ENCODE measurements at places on chromosomes 5 and 9.

DNA sequence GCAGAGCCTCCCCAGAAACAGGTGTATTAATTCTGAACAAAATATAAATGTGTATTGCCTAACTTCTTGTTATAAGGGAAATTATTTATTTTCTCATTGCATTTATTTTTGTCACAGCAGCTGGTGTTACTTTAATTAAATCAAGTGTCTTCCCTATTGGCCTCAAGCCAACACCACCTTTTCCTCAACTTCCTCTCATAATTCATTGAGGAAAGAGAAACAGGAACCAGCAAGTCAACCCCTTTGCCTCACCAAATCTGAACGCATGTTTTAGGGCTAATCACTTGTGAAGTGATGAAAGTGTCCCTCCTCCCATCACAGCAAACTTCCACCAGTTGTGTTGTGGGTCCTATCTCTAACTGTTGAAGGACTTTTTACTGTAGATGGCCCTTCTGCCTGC, 73.1 kb downstream of the DIRAS2 start:
- no peak for DNase-seq

DNA sequence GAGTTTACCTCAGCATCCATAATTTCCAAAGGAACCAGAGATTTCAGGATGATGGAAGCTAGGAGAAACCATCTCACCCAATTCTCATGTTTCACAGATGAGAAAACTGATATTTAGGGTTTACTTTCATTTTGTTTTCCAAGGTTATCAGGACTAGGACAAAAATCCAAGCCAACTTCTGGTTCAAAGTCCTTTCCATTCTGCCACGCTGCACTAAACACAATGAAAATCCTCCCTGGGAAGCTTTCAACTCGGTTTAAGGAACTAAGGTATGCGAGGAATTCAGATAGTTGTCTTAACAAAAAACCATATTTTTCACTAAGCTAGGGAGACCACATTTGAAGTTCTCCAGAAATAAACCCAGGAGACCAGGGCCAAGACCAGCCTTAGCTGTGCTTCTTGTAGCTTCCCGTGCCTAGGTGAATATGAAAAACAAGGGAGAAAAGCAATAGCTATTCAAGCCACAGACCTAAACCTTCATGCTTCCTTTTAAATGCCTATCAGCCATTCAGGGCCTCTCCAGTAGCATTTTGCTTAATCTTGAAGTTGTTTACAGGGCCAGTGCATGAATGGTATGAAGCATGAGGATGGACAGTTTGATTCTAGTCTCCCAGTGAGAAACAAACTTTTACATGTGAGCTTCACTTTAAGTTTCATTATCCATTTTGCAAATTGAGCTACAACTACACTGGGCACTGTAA, 167.9 kb downstream of the DENND1A start:
- no peak for DNase-seq

- no peak for DNase-seq
These were observed 7.8 kb downstream of the MRPS2 start for GRCh38 chr9:135508211-135508820.

GRCh38 chr9:125447202-125447802, 185.7 kb downstream of the GAPVD1 start:
- no peak for DNase-seq

GRCh38 chr9:85451680-85452079, 290.1 kb downstream of the AGTPBP1 start:
- no peak for DNase-seq

DNA sequence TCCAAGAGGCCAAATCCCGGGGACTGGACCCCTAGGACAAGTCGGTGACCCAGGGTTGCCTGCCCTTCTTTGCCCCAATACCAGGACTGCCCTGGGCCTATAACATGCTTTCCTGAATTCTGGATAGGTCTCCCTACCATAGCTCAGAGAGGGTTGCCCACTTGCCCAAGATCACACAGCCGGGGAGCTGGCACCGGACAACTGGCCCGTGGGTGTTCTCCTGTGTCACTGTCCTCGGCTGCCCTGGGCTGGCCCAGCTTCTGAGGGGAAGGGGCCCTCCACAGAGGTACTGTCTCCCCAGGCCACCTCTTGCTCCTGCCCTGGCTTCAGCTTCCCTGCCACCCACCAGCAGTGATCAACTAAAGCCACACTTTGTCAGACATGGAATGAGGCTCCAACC, 28.8 kb upstream of the TTLL11 start:
- no peak for DNase-seq

DNA sequence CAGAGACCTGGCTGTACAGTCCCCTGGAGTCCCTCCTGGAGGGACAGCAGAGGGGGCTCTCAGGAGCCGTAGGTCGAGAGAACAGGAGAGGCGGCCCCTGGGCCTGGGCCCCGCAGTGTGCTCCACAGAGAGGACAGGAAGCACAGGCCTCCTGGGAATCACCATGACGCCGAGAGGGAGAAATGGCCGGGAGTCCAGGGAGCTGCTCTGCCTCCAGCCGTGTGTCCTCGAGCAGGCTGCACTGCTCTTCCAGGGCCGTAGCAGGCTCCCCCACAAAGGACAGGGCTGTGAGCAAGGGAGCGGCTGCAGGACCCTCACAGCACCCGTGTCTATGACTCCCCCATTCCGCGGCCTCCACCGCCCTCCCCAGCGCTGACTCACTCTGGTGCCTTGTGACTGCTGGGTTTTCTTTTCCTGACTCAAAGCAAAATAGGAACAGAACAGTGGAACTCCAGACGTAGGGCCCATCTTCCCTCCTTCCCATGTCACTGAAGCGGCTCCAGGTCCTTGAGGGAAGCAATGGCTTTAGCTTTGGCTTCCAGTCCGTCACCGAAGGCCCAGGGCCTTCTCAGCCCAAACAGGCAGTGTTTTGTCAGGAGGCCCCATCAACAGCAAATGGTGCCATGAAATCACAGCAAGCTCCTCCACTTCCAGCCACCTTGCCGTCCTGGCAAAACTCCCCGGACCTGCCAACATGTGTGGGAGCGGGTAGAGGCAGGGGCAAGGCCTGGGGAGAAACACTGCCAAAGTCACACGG, 114.2 kb downstream of the LHFPL2 start:
- no peak for DNase-seq

DNA sequence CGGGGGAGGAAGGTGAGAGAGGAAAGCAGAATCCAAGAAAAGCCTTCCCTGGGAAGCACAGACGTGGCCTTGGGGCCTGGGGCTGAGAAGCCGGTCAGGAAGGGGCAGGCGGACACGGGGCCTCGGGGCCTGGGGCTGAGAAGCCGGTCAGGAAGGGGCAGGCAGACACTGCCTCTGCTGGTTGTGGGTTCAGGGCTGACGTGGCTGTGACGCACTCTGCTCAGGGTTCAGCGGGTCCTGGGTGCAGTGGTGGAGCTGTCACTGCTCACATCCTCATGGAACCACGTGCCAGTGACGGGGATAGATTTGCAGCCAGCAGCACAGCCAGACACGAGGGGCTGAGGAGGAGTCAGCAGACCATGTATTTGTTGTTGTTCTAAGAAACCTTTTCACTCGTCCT, 12.8 kb downstream of the PAEP start:
- no peak for DNase-seq

DNA sequence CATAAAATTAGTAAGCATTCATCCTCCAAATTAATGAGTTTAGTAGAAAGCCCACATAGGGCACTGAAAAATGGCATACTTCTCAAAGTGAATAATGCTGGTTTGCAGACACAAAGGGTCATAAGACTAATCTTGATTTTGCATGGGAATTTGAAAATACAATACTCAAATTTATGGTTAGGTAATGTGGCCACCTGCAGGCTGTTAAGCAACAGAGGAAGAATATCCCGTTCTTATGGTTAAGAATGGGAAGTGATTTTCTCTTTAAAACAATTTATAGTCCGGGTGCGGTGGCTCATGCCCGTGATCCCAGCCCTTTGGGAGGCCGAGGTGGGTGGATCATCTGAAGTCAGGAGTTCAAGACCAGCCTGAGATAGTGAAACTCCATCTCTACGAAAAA, 9.4 kb upstream of the PLCXD3 start:
- DNase-seq: no peak

- no peak for DNase-seq
These were observed 306.7 kb upstream of the CLINT1 start for GRCh38 chr5:158165647-158166046.

DNA sequence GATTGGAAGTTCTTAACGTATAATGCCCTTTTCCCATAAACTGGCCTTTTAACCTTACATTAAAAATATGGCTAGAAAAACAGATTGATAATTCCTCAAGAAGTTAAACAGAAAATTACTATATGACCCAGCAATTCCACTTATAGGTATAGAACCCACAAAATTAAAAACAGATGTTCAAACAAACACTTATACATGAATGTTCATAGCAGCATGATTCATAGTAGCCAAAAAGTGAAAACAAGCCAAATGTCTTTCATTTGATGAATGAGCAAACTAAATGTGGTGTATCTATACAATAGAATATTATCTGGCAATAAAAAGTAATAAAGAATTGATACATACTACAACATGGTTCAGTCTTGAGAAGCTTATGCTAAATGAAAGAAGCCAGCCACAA, 35.5 kb downstream of the POU5F2 start:
- DNase-seq: no peak

GRCh38 chr5:119355244-119355638, 578 bp upstream of the TNFAIP8 start:
- DNase-seq: no peak

- DNase-seq: no peak
These were observed 147.6 kb upstream of the NR3C1 start for GRCh38 chr5:143550986-143551630.

DNA sequence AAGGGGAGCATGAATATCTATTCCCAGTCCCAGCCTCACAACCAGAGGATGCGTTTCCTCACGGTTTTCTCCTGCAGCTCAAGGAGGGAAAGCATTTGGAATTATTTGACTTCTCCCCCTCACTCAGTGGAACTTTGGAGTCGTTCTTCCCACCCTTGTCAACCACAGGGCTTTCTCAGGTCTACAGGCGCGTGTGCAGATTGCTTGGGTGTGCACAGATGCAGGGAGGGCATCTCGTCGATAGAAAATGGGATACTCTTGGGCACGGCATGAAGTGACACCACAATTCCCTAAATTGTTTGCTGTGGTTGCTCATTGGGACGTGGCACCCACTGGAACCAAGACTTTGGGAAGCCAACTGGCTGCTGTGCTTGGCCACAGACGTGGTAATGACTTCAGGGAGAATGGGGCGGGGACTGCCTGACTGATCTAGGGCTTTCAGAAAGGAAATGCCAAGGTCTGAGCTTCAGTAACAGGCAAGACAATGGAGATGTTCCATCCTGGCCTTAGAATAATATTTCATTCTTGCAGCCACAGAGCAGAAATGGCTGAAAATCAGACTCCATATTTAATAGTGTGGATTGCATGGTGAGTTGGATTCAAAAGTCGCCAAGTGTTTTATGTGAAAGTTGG, 12.2 kb upstream of the OBP2B start:
- no peak for DNase-seq

DNA sequence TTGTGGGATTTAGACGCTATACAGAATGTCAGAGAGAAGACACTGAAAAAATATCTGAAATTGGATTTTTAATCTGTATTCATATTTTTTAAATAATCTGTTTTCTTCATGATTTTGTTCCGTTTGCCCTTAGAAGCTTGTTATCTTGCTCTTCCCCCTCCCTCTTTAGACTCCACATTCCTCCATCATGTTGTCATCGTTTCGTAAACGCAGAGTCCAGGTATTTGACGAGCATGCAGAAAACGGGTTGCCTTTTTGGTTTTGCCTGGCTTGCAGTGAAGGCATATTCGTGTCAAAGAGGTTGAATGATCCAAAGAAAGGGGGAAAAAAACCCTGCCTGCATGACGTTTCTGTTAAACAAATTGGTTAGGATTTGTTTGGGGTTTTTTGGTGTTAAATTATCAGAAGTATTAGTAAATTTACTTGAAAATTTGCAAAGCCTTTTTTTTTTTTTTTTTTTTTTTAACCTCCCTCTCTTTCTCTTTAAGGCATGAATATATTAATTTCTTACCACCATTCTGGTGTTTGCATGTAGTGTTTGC, 2.9 kb downstream of the SPTAN1 start:
- no peak for DNase-seq

GRCh38 chr5:89733772-89734171, 675.8 kb downstream of the CETN3 start:
- no peak for DNase-seq

- no peak for DNase-seq
These were observed 31.8 kb downstream of the SLC38A9 start for GRCh38 chr5:55680353-55680752.

DNA sequence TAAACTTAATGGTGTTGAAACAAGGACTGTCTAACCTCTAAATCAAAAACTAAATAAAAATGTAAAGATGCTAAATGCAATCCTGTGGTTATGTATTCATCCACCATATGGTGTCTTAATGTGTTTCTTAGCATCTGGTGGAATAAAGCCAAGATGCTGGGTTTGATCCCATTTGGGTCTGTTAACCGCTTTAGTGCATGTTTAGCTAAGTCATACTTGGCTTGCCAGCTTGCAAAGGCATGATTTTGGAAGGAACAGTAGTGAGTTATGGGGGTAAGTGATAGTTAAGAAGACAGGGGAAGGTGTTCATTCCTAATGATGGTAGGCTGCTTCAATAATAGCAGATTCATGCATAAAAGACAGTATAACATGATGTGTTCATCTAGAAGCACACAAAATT, 139.0 kb upstream of the SLC27A6 start:
- DNase-seq: no peak

DNA sequence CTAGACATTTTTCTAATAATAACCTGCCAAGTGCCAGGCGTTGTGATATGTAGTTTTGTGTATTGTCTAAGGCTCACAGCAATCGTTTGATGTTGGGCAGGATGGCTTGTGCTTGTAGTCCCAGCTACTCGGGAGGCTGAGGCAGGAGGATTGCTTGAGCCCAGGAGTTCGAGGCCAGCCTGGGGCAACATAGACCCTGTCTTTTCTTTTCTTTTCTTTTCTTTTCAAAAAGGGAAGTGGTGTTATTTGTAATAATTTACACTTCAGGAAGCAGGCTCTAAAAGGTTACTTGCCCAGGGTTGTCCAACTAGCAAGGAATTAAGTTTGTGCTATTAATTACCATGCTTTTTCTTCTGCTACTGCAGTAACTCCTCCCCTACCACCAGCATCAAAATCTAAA, 3.2 kb downstream of the ZNF131 start:
- no peak for DNase-seq

DNA sequence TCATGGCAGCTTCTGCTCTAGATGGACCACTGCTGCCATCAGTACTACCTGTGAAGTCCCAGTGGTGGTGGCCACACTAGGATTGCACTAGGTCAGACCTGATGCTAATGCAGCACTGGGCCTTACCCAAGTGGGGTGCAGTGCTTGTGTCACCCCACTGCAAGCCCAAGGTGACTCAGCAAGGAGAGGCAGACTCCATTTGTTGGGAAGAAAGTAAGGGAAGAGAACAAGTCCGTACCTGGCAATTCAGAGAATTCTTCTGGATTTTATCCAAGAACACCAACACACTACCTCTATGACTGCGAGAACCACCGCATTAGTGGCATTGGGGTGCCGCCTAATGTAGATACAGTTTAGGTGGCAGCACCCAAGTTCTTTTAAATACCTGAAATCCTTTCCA, 34.0 kb upstream of the TYRP1 start:
- no peak for DNase-seq
